ENCODE measurements at places on chromosomes 3 and 15. TPM values are rescaled to one million over a fixed set of nuclear protein-coding genes. Genes with fewer than 3 reads are reported as not detected.

SAMD7 gene
- not detected for total RNA-seq

IL17RB gene
- total RNA-seq, result 2.3 TPM

SIDT1 gene
- 29.9 TPM for total RNA-seq

HES1 gene
- total RNA-seq, result 10.8 TPM

CPN2 gene
- not detected for total RNA-seq

GOLGA6D gene
- not detected for total RNA-seq

GP5 gene
- 1.9 TPM for total RNA-seq

LRTM1 gene
- total RNA-seq, result not detected

MME gene
- total RNA-seq, result not detected

CDHR4 gene
- total RNA-seq, result 0.22 TPM

TBC1D2B gene
- 115 TPM for total RNA-seq

CCR4 gene
- total RNA-seq, result 42.5 TPM

CCR8 gene
- total RNA-seq, result 11.3 TPM

SENP8 gene
- total RNA-seq, result 1.0 TPM

Measured in T-helper 1 cell treated with Interleukin-12 subunit alpha and Interleukin-12 subunit beta and Interleukin-4 antibody, amounts not matched to agents 30 ng/mL and 1 ng/mL, for 36 hours (primary cell).